ENCODE measurements at places on chromosomes 3 and 15.

DNA sequence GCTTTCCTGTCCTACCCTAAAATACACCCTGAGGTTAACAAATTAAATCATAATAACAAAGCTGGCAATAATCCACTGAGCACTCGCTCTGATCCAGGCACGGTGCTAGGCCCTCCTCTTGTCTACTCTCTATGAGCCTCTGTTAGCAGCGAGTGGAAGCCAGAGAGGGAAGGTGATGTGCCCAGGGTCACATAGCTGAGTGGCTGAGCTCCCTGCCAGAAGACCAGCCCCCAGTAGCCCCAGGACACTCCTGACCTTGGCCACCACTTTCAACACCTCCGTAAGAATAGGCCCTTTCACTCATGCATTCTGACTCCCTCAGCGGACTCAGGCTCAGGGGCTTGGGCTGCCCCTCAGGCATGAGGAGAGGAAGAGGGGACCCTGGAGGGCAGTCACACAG is 9.5 kb upstream of the PRKCD start:
- DNase-seq = no peak

DNA sequence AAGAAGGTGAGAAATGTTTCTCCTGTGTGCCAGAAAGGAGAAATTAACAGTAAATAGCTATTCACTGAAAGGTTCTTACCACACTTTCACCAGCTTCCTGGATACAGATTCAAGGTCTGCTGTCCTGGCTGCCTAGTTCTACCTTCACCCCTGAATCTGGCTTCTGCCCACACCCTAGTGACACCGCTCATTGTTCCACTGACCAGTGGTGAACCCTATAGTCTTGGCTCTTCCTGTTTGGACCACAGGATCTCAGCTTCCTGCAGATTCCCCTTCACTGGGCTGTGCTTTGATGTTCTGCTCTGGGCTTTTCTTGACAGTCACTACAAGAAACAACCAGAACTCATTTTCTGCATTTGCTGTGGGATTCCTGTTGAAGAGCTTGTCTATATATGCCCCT is 250.0 kb downstream of the XXYLT1 start:
- no peak for DNase-seq

DNA sequence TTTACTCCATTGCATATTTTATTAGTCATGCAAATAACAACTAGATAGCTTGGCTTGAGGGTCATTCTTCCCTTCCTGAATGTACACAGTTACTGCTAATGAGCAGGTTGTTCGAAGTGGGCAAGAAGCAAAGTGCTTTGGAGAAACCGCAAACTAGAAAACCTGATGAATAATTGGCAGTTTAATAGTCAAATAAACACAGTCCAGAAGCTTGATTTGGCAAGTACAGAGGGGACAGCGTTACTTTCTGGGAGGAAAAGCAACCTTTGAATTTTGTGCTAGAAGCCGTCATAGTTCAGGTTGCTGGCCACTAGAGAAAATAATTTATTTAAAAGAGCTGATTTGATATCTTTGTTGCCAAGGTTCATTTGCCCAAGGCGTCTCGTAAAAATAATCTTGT is 94.9 kb downstream of the MFSD1 start:
- DNase-seq = no peak

DNA sequence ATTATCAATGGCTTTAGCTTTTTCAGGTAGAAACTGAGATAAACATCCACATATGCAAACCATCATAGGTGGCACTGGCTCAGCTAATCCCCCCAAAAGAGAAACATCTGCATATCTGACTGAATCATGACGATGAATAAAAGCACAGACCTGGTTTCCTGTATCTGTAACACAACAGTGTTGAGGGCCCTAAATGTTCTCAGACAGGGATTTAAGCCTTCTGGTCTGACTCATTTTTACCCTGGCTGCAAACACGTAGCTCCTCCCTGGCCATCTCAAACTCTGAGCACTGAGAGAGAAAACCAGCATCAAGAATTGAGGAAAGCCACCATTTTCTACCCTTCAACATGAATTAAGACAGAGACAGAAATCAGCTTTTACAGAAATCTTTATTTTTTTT is 35.2 kb downstream of the GLB1 start:
- DNase-seq = no peak

GRCh38 chr3:24303057-24303754 is 191.4 kb downstream of the THRB start:
- no peak for DNase-seq

DNA sequence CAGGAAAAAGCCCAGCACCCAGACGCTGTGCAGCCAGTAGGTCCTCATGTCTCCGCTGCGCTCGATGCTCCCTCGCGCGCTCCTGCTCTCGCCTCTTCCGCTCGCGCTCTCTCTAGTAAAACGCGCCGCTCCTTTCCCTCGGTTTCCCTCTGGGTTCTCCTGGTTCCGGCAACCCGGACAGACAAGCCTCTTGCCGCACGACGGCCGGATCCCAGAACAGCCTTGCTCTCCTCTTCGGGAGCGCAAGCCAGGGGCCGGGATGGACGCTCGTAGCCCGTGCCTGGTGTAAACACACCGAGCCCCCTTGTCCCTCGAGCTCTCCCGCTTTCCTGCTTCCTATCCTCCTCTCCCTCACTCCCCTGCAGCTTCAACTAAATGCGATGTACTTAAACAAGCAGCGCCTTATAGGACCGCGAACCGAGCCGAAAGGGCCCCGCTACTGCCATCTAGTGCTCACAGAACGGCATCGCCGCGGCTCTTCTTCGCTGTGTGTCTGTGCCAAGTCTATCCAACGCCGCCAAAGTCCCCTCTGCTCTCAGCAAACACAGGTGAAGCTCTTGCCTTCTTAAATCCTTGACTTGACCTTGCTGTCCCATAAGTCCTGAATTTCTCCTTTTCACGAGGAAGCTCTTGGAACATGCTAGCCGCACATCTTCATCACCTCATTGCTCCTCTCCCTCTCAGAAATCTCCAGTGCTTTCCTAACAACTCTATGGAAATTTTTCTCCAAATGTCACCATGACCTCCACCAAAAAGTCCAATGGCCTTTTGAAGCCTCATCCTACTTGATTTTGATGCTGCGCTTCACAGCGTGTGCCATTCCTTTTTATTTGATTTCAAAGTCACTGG is 1037.2 kb downstream of the IGSF11 start:
- DNase-seq = peak; percentile 25

GRCh38 chr3:25784971-25785370 is 1.7 kb upstream of the NGLY1 start:
- no peak for DNase-seq

DNA sequence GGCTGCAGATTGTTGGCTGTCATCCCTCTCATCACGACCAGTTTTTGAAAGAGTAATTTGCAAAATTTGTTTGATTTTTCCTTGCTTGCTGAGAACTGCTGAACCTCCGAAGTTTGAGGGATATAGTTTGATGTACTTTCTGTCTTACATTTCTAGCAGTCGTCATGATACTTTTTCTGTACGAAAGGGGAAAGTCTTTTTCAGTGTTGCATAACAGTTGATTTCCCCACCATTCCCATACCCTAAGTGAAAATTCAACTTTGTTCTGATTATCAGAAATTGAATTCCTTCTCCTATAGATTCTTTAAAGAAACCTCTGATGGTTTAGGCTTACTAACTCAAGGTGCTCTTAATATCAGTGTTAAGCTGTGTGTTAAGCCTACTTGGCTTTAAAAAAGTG is 1.6 kb downstream of the PDE8A start:
- DNase-seq = no peak

- no peak for DNase-seq
Observed at GRCh38 chr15:38533416-38533915, 31.1 kb downstream of the RASGRP1 start.

GRCh38 chr15:44325568-44325967 is 37.0 kb downstream of the GOLM2 start:
- no peak for DNase-seq

- DNase-seq = no peak
Observed at GRCh38 chr3:44301746-44302145, 36.8 kb upstream of the TCAIM start.

DNA sequence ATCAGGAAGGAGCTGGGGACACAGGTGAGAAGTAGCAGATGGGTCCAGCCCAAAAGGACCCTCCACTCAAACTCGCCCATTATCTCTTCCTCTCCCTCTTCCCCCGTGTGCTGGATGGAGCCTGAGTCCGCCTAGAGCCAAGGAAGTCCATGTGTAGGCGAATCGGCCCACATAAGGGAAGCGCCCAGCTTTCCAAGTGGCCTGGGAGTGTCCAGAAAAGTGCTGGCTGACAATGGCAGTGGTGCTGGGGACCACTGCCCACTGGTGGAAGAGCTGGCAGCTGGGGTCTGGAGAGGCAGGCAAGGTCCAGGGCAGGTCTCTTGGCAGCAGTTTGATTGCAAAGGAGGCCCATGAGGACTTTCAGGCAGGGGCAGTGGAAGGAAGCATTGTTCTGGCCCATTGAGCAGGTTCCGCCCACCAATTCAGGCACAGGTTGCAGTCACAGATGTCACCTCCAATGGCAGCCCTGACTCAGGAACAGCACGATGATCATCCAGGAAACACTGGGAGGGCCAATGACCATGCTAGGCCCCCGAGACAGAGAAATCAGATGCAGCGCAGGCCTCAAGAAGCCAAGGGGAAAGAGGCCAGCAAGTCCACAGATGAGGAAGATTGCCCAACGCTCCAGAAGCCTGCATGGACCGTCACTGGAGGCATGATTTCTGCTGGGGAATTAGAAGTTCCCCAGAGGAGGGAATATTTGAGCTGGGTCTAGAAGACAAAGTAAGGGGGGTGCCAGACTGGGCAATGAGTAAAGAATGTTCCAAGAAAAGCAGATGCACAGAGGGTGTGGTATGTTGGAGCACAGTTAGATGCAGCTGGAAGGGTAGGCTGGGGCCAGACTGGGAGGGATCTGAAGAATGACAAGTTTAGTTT is 3.0 kb downstream of the MFGE8 start:
- no peak for DNase-seq

GRCh38 chr15:74789741-74790079 is 7.8 kb downstream of the CSK start:
- no peak for DNase-seq

DNA sequence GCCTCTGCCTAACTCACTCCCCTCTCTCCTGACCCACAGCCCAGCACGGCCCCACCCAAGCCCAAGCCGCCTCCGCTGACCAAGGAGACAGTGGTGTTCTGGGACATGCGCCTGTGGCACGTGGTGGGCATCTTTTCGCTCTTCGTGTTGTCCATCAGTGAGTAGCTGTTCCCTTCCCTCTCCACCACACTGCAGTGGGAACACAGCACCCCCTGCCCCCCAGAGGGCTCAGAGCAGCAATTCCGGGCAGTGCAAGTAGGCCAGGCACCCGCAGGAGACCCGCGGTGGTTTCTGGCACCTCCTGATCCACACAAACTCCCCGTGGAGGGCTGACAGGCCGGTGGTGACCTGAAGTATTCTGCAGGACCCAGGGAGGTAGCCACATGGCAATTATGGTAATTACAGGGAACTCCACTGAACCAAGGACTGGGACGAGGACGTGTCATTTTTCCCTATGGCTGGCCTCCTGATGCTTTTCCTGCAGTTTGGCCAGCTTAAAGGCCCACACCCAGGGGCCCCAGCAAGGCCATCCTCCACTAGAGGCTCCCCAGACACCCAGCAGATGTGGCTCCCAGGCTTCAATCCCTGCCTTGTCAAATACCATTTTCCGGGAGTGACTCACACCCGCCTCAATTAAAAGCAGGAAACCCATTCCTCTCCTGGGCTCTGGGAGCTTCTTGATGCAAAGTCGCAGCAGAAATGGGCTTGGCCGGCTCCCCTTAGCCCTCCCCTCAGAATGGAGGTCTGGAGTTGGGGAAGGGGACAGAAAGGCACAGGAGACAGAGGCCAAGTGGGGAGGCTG is 4.8 kb downstream of the TMIE start:
- no peak for DNase-seq

GRCh38 chr3:194872669-194872977 is 186.9 kb downstream of the FAM43A start:
- DNase-seq = no peak

GRCh38 chr15:83207009-83207659 is 489 bp downstream of the HDGFL3 start:
- no peak for DNase-seq

- peak; percentile 50 for DNase-seq
Observed at GRCh38 chr3:148991219-148992026, at the start of gene GYG1. TSS of gene GYG1 (plus strand) at chr3:148991540. CDS start at chr3:148991641, 101 bp downstream.

- no peak for DNase-seq
Observed at GRCh38 chr3:119297169-119297568, 3.0 kb downstream of the ARHGAP31 start.

- no peak for DNase-seq
Observed at GRCh38 chr15:74130849-74131627, 652 bp downstream of the ISLR2 start.

GRCh38 chr15:48721061-48721810 is 75.7 kb upstream of the FBN1 start:
- DNase-seq = no peak

DNA sequence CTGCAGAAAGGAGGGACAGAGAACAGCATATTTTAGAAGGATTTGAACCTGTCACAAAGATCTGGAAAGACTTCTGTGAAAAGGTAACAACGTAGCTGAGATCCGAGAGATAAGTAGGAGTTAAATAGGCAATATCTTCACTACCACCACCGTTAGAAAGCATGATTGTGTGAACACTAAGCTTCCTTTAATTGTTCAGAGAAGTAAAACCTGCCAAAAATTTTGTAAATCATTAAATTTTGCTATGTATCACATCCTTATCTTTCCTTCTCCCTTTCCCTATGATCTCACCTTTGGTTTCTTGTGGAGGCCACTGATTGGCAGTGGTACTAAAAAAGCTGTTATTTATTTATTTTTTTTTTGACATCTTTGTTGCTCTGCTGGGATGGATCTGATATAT is 346.9 kb downstream of the NLGN1 start:
- no peak for DNase-seq

DNA sequence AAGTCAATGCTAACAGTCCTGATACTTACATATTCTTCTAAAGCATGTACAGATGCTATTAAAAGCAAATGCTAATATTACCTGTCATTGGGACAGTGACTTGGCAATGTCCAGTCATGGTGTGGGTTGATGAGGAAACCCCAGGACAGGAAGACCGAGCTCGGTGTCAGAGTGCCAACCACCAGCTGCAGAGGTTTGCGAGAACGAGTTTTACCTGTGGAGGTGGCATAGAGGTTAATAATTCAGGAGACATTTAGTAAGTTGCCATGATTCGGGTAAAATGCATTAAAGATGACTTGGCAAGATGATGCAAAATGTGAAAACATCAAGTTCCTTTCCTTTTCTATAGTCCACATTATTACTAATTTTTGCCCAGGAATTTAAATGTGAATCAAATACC is 94.5 kb downstream of the ABI3BP start:
- DNase-seq = no peak

DNA sequence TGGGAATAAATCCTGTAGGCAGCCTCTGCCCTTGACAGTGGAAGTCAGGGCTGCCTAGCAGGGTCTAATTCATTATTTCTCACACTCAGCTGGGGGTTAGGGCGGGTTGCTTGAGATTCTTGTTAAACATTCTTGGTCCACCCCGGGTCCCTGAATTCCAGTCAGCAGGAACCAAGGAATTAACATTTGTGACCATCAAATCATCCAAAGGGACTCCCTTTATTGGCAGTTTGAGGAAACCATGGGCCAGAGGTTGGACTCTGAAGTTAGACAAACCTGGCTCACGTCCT is 122.8 kb downstream of the EEFSEC start:
- DNase-seq = no peak

GRCh38 chr3:161213644-161214043 is 7.5 kb upstream of the NMD3 start:
- no peak for DNase-seq

GRCh38 chr15:67927501-67928168 is 87.8 kb upstream of the RNU6-1 start:
- no peak for DNase-seq

Measured in stimulated activated CD4-positive, alpha-beta T cell treated with anti-CD3 and anti-CD28 coated beads, TNF-alpha, amount 100 ng/mL, for 48 hours (primary cell).